Large intestine (tissue), 12 donors: ENCODE measurements at places on chromosomes 4 and X.

DNA sequence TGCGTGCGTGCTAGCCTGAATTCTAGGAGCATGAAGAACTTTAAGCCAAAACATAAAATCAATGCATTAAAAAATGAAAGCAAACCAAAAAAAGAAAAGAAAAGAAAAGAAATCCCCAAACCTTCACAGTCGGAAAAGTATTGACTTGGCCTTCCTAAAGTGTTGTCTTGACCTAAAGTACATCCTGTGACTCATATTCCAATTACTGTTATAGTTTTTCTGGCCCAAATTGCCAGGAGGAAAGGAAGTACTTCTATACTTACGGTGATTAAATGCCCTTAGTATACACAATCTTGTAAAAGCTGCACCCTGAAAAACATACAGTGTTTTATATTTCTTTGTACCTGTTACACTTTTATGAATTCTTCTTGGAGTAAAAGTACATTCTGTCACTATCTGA lies 512.8 kb downstream of the ANKRD50 start:
- no peak for DNase-seq

GRCh38 chr4:4838936-4839810 lies 20.3 kb upstream of the MSX1 start:
- DNase-seq, result no peak

DNA sequence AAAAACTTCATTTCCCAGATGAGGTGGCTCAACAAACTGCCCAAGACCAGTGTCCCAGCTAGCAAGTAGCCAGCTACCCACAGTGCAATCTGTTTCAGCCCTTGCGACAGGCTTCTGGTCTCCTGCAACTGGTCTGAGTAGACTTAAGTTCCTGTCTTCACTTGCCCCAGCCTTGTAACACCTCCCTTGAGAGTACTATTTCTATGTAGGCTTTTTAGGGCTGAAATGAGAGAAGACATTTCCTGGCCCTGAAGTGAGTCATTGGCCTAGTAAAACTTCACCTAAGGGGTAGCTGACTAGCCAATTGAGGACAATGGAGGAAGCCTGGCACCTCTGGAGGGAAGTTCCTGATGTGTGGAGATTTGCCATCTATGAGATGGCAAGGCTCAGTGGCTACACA lies 80.1 kb upstream of the STIM2 start:
- no peak for DNase-seq

DNA sequence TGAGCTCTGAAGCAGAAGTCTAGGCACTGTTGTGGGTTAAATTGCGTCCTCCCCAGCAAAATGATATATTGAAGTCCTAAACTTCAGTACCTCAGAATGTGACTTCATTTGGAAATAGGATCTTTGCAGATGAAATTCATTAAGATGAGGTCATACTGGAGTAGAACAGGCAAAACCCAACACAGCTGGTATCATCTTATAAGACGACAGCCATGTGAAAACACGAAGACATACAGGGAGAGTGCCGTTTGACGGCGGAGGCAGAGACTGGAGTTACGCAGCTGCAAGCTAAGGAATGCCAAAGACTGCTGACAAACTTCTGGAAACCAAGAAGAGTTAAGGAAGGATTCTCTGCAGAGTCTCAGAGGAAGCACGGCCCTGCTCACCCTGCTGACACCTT lies 241.5 kb downstream of the MAML3 start:
- DNase-seq, result no peak

- DNase-seq, result no peak
These were observed 84.8 kb downstream of the NEUROG2 start for GRCh38 chr4:112431158-112431557.

GRCh38 chrX:102154218-102154860 lies 1.4 kb downstream of the BEX5 start:
- no peak for DNase-seq

GRCh38 chrX:39288592-39288991 lies 487.3 kb downstream of the MID1IP1 start:
- DNase-seq, result no peak

GRCh38 chrX:15468036-15468435 lies 25.1 kb downstream of the PIR start:
- no peak for DNase-seq

DNA sequence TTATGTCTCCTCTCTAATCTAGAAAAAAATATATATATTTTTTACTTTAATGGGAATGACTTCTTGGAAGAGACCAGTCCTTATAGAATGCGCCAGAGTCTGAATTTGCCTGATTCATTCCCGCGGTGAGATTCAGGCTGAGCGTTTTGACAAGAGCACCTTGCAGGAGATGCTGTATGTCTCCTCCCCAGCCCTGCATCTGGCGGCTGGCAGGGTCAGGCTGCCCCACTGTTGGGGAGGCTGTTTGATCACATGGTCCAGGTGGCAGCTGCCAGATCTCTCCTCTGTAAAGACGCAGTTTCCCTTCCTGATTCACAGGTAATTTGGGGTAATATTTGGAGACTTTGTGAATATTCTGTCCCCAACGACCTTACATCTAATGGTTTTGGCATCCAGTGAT lies 9.7 kb downstream of the PDZD4 start:
- DNase-seq, result no peak
